ENCODE measurements at places on chromosomes 3 and 15.

DNA sequence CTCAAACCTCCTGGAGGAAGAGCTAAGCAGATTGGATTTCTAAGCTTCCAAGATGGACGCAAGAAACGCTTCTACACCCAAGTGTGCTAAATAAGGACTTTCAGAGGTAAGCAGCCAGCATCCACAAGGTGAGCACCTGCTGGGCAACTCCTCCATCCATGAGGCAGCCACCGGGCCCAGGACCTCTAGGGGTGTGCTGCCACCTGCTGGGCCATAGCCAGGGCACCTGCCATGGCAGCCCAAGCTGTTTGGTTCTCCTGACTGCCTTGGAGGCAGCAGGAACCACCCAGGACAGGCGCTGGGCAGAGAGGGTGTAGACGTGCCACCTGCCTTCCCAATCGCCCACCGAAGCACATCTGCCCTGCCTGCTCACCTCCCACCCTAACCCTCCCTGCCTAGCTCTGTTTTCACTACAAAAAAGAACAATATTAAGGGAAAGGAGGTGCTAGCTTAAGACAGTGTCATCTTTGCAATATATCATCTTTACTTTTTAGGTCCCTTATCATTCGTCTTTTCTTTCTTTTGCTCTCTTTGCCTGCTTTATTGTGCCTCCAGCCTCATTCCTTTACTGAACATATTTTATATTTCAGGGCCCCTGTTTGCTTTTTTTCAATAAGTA is 12.9 kb downstream of the C15orf62 start:
- DNase-seq = peak; percentile 72

DNA sequence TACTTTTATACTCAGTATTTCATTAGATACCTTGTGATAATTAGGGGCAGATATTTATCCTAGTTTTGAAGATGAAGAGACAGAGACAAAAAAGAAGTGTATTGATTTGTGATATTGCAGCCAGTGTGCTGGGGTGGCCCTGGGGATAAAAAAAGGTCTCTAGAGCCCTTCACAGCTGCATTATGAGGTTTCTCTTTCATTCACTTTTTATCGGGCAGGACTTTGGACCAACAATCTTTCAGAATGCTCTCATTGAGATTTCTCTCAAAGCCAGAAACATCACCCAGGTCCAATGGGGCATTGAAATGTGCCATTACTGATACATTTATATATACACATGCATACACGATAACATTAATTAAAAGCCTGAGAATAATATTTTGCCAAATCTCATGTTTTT is 20.5 kb upstream of the SELENOT start:
- no peak for DNase-seq

- no peak for DNase-seq
Measured at GRCh38 chr15:64354688-64355344, 1.2 kb downstream of the CSNK1G1 start.

GRCh38 chr15:48190932-48191573 is 412 bp upstream of the CTXN2 start:
- no peak for DNase-seq

DNA sequence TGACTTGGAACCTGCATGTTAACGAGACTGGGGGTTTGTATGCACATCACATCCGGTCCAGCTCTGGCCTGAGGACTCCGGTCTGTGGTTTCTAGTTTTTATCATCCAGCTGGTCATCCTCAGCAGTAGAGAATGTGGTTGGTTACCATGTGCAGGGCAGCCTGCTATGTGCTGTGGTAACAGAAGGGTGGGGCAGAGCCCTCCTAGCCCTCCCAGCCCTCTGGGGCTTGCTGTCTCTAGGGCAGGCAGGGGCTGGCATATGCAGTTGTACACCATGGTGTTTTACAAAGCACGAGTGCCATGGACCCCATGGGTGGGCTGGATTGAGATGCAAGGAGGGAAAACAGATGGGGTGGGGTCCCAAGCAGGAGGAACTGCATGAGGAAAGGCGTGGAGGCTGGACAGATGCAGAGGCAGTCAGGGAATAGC is 70.2 kb downstream of the APBA2 start:
- no peak for DNase-seq

DNA sequence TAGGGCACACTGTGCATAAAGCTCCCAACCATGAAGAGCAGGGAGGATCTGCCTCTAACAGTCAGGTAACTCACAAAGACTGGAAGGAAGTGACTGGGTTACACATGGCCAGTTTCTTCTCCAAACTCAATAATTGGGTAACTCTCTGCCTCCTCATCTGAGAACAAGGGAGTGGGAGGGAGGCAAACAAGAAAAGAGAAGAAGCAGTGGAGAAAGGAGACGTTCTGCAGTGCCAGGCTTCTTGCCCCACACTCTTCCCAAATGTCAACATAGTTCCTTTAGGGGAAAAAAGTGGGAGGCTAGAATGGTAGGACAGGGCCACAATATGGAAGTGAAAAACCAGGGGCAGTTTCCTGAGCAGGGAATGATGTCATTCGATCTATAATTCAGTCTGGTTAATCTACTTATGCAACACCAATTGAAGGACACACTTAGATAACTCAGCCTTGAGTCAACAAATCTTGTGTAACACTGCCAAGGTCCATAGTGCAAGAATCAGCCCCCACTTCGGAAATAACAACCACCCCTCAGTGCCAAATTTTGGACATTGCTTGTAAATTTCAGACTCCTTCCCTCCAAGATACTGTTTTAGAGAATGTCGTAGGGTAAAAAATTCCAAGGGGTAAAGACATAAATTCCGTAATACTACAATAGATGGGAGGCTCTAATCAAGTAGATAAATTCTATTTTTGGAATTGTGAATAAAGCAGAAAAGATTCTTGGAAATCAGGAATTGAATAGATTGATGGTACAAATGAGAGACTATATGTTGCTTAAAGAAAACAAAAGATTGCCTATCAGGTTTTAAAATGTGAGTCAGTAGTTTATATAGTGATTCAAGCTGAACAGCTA is 143.0 kb downstream of the LPP start:
- DNase-seq = no peak

GRCh38 chr3:124227150-124227630 is 235.3 kb upstream of the ROPN1 start:
- no peak for DNase-seq

- DNase-seq = no peak
Measured at GRCh38 chr3:129077222-129077621, 16.6 kb downstream of the GP9 start.

DNA sequence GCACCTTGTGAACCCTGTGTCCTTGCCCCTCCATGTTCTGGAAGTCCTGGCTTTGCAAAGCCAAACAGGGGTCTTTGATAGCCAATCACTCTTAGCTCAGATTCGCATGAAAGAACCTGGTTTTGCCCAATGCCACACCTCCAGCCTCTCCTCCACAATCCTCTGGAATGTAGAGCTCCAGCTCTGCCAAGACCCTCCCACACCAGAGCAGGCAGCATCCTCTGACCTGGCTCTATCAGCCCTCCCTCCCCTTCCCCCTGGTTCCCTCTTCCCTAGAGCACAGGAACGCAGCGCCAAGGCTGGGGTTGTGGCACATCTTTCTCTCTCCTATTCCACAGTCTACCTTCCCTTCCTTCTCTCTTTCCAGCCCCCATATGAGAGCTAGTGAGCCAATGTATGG is 133.3 kb downstream of the RPLP1 start:
- DNase-seq = no peak

GRCh38 chr3:155676252-155676981 is 68.5 kb downstream of the PLCH1 start:
- DNase-seq = no peak

GRCh38 chr3:50179710-50180109 is 11.7 kb upstream of the GNAT1 start:
- no peak for DNase-seq

GRCh38 chr3:160448845-160449635 is 546 bp downstream of the TRIM59 start:
- no peak for DNase-seq

DNA sequence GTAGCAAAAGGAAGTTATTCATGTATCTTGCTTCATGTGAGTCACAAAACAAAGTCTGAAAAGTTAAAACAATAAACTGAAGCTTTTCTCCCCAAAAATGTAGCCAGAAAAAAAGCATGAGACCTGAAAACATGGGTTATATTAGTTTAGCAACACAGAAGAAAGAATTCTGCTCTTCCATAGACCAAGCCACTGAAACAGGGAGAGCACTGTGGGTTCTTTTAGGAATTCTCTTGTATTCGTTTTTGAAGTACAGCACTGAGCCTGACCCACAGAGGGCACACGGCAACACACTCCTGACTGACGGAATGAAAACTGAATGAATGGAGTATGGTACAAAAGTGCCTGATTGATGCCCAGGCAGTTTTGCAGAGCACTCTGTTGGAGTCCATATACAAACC is 66.6 kb downstream of the TM4SF4 start:
- DNase-seq = no peak

- no peak for DNase-seq
Measured at GRCh38 chr3:57981483-57982087, 26.6 kb upstream of the FLNB start.

GRCh38 chr15:62510791-62511190 is 345.7 kb upstream of the C2CD4B start:
- no peak for DNase-seq

DNA sequence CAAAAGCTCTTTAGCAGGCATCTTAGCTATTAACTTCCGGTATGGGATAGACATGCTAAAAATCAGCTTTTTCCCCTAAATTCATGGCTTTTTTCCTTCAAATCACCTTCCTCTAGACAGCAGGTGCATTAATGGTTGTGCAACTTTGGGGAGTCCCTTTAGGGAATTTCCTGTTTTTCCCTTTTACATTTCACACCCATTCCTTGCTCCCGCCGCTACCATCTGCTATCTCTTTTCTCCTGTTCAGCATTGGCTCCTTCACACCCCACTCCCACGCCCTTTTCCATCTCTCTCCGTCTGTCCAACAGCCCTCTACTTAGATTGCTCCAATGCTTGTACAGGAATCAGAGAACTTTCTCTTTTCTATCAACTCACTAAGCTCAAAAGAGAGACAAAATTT is 43.4 kb downstream of the FEZF2 start:
- no peak for DNase-seq

DNA sequence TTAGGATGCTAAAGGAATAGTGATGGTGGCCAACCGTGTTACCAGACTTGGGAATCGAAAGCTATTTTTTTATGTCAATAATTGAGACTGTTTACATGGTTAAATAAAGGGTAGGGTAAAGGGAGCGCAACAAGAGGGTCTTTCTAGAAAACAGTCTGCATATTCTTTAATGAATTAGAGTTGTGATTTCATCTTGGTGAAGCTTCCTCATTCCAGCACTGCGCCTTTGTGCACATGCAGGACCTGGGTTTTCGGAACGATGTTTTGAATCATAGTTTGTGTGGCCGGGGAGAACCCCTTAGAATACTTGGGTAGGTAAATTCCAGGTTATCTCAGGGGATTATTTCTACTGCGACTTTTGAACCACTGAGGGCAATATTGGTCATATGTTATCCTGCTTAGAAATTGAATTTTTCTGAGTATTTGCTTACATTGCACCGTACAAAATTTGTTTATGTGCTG is 1.3 kb downstream of the PIK3CA start:
- DNase-seq = no peak

- DNase-seq = no peak
Measured at GRCh38 chr3:58041182-58041825, 33.1 kb downstream of the FLNB start.

DNA sequence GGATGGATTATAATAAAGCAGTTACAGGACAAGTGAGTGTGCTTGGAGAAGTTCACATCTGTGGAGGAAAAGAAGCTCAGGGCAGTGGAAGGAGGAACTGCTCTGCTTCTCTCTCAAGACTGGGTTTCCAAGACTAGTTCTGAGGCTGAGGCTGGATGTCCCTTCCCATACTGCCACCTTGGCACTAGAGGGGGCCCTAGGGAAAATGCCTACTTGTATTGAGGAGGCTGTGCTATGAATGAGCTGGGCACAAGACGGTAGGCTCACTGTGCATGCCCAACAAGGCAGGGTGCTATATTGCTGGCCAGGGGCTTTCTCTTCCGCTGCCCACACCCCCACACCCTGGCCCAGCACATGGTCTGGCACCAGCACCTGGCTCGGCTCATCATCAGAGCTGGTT is 65.2 kb downstream of the SLCO2A1 start:
- no peak for DNase-seq

DNA sequence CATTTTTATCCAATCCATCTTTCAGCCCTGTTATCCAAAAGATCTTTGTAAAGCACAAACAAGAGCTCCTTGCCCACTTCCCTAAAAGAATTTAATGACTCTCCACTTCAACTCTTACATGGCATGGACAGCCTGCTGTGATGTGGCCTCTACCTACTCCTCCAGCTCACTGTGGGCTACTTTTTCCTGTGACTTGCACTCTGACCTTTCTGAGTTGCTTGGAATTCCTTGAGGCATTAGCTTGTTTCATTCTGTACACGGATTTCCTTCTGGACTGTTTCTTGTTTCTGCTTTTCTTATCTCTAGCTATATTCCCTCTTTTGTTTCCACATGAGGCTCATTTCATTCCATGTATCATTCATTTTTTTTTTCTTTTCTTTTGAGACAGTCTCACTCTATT is 15.2 kb downstream of the QTRT2 start:
- DNase-seq = no peak

DNA sequence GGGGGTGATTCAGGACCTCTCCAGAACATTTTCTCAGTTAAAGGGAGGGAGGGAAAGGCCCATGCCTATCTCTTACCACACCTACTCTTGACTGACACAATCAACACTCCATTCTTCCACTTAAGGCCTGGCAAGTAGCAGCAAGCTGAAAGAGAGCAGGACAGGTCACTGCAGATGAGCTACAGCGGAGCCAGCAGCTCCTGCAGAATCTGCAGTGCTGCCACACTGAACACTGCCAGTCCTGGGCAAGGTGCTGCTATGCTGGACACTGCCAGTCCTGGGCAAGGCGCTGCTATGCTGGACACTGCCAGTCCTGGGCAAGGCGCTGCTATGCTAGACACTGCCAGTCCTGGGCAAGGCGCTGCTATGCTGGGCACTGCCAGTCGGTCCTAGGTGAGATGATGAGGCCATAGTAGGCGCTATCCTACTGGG is 143.7 kb downstream of the MYLK start:
- DNase-seq = no peak

DNA sequence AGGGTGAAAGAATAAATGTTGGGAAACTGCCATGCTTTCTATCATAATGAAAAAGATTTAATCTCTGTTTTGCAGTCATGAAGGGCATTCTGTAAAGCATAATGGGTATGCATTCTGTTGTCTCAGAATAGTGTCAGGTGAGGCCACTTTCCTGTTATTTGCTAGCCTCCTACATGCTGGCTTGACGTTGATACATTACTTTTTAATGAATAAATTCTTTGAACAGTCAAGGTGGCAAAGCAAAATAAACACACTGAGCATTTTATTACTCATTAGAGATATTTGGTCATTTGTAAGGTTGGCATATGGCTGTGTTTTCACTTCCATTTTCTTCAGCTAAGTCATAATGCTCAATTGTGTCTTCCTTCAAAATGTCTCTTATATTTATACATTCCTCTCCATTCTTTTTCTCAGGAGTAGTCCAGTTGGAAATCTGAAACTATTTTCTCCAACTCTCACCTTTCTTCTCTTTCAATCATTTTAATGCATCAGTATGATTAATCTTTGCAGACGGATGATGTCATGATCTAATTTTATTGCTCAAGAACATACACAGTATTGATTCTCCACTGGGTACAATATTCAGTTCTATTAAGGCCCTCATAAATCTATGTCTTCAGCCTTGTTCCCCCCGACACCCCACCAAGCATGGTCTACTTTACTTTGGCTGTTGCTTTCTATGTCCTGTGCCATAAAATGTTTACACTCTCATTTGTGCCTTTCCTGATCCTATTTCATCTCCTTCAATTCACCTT is 290.7 kb downstream of the GBE1 start:
- DNase-seq = no peak

GRCh38 chr3:120554812-120555606 is 41.1 kb upstream of the NDUFB4 start:
- DNase-seq = no peak

- no peak for DNase-seq
Measured at GRCh38 chr3:159766563-159767185, 222.0 kb upstream of the IL12A start.
